GDM1 (cell line): ENCODE measurements at places on chromosomes 1 and 21.

DNA sequence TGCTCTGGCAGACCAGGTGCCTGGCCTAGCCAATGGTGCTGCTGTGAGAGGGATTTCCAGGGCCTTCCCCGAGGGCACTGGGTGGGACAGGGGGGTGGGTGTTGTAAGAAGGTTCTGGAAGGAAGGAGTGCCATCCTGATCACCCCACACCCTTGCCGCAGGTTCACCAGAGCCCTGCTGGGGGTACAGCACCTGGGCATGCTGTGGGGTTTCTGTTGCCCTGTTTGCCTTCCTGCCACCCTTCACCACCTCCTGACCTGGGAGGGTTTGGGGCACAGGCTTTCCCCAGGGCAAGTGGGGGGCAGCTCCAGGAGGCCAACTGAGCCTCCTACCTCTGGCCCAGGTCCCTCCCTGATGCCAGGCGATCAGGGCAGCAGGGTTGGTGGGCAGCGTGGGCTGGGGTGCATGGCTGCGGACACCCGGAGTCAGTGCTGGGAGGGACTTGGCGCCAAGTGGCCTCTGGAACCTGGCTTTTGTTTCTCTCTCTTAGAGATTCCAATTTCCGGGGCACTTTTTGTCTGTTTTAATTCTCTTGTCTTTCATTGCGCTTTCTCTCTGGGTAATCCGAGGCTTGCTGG lies 318.8 kb downstream of the PTPRU start:
- DNase-seq, result no peak

DNA sequence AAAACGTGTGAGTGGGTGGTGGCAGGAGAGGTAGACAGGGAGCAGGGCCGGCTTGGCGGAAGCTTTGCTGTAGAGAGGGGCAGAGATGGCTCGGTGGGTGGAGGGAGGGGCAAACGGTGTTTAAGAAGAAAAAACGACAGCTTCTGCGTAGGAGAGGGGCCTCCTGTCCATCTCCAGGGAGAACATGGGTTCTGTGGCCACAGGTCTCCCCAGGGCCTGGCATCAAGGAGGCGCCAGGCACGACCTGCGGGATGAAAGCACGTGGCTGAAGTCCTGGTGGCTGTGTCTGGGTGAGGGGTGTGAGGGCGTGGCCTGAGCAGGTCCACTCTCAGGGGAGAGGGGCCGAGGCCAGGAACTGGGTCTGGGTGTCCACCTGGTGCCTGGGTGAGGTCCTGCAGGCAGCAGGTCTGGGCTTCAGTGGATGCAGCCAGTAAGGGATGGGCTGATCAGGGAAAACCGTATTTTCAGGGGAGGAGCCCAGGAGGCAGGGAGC lies 940 bp upstream of the PRKCZ start:
- no peak for DNase-seq

DNA sequence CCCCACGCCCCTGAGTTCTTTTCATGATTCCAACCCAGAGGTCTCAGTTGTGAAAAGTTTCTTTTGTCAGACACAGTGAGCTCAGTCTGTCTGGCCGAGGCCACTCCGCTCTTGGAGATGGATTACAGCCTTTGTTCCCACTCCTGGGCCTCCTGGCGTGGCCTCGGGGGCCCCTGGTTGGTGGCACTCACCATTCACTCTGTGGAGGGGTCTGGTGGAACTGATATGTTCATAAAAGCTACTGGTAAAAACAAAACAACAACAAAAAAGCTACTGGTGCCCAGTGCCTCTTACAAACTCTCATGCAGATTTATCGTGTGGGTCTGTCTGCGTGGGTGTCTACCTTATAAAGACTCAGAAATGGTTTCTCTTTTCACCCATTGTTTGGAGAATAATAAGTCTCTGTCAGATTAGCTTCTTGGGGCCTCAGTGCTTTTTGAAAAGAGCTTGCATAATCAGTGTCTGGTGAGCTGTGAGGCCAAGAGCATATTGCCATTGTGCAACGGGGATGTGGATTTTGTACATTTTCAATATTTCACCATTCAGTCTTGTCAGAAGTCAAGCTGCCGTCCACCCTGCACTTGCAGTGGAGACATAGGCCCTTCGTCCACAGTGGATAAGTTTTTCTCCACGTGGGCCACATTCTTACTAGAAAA lies 86.7 kb downstream of the GALNT2 start:
- no peak for DNase-seq

GRCh38 chr1:186670297-186671135 lies 9.7 kb downstream of the PTGS2 start:
- DNase-seq, result no peak

- DNase-seq, result no peak
These were observed 16.5 kb upstream of the UTS2 start for GRCh38 chr1:7869136-7869920.

DNA sequence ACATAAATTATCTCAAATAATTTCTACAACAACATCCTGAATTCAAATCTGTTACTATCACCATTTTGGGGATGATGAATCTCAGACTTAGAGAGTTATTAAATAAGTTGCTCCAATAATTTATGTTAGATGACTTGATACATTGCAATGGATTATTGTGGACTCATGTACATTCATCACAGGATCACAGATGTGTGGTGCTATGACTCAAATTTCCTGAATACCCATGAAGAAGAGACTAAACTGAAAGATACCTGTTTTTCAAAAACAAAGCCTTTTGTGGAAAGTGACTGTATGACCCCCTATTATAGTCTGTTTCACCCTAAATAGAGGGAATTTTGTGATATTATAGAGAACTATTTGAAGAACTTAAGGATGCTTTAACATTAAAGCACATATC lies 315.0 kb downstream of the PLA2G4A start:
- DNase-seq, result no peak

GRCh38 chr1:113860891-113861290 lies 10.6 kb downstream of the PTPN22 start:
- DNase-seq, result no peak

DNA sequence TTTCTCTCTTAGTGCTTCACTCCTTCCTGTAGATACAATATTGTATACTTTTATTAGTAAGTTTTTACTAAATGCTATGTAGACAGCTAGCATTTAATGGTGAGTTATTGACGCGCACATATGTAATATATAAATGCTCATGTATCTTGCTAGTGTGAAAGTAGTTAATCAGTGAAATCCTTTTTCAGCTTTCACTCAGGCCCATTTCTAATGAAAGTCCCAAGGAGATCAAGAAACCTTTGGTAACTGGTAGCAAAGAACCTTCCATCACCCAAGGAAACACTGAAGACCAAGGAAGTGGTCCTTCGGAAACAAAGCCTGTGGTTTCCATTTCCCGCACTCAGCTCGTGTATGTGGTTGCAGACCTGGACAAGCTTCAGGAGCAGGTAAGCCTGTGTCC lies 27.2 kb downstream of the AGT start:
- no peak for DNase-seq

GRCh38 chr1:59089922-59090457 lies 206.9 kb upstream of the FGGY start:
- DNase-seq, result no peak

DNA sequence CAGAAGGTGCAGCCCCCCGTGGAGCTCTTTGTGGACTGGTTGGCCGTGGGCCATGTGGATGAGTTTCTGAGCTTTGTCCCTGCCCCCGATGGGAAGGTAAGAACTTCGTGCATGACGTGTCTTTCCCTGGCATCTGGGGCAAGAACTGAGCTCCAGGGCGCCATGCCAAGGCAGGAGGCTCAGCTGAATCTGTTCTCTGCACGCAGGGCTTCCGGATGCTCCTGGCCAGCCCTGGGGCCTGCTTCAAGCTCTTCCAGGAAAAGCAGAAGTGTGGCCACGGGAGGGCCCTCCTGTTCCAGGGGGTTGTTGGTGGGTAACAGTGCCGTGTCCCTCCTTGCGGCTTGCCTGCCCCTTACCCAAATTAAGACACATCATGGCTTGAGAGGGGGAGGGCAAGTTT lies 27.7 kb downstream of the PADI3 start:
- peak; percentile 78 for DNase-seq

- no peak for DNase-seq
These were observed 50.2 kb downstream of the SLC25A24 start for GRCh38 chr1:108149796-108150467.

DNA sequence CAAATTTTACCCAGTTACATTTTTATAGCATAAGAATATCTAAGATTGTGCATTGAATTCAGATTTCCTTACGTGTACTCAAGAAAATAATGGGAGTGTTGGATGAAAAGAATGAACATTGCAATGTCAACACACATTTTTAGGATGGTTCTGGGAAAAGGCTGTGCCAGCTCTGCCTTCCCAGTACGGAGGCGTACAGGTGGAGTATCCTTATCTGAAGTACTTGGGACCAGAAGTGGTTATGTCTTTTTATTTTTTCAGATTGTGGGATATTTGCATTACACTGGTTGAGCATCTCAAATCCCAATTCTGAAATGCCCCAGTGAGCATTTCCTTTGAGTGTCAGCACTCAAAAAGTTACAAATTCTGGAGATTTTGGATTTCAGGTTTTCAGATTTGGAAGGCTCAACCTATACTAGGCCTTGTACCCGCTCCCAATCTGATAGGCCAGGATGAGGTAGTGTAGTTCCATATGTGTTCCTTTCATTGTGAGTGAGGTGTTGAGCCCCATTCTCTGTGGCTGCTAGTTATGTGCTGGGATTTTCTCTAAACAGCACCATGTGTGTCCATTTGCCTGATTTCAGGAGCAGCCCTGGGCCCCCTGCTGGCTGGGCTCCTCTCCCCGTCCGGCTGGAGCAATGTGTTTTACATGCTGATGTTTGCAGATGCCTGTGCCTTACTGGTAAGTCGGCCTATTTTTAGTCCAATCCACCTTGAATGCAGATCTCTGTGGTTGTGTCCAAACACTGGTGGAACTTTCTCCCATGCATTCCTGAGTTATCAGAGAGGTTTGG lies 60.8 kb downstream of the SLC37A1 start:
- no peak for DNase-seq
